Occipital lobe (tissue), 3 donors: ENCODE measurements at places on chromosomes 4 and X.

DNA sequence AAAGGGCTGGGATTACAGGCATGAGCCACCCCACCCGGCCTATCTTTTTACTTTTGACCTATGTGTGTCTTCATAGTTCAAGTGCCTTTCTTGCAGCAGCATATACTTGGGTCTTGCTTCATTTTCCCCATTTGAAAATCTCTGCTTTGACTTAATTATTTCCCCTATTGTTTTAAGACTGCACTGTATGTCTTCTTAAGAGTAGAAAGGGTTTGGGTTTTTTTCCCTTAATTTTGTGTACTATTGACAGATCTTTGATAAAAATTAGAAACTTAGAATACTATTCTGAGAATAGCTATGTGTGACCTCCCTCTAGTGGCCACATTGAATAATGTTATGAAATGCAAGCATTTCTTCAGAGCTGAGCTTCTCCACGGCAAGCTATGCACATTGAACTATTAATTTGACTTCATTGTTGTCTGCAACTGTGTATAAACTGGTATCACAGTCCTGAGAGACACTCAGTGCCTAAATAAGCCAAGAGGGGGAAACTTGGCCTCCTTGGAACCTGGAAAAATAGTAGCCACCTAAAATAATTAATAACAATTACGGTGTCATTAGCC is 8.7 kb upstream of the SLC25A4 start:
- no peak for DNase-seq

DNA sequence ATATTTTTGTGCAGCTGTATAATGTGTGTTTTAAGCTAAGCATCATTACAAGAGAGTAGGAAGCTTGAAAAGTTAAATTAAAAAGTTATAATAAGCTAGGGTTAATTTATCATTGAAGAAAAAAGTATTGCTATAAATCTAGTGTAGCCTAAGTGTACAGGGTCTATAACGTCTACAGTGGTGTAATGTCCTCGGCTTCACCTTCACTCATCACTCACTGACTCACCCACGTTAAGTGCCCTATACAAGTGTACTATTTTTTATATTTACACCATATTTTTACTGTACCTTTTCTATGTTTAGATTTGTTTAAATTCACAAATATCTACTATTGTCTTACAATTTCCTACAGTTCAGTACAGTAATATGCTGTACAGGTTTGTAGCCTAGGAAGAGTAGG is 23.5 kb downstream of the ARAP2 start:
- no peak for DNase-seq

- no peak for DNase-seq
These were observed 54.6 kb upstream of the PARM1 start for GRCh38 chr4:74878323-74878722.

DNA sequence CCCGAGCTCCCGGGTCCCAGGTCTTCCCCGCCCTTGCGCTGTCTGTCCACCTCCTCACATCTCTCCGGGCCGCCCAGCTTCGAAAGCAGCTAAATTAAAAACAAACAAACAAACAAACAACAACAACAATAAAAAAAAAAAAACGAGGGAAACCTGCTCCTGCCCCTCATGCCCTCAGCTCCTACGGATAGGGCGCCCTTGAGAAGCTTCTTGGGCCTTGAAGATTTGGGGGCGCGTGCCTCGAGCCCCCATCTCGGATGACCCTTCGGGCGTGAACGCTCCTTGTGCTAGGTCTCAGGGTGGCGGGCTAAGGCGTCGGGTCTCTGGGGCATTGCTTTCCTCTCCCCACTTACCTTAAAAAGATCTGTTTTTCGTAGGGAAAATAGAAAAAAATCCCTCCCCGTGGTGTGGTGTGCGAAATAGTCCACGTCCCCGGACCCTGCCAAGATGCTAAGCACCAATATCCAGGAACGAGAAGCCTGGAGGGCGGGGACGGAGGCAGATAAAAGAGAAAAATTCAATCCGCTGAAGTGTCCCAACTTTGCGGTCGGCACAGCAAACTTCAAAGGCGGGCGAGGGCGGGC is 603 bp downstream of the NDNF start:
- no peak for DNase-seq

DNA sequence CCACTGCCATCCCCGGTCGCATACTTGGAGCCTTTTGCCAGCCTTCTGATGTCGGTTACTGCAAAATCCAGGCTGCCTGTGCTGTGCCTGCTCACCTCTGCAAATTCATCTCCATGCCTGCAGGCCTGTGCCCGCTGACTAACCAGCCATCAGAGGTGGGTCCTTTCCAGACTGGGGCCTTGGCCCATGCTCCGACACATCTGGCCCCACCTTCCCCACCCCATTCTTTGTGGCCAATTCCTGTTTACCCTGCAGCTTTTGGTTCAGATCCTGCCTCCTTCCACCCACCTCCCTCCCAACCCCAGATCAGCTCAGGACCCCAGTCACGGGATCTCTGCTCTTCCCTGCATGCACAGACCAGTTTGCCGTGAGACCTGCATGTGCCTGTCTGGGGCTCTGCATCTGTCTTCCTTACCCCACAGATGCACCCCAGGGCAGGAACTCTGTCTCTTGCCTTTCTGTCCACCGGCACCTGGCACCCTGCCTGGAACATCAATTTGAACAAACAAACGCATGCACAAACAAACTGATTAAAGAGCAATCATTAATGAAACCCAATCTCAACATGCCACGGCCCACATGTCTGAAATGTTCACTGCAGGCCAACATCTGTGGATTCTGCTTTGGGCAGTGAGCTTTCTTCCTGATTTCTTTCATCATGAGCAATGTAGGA is 112.8 kb upstream of the PSAPL1 start:
- no peak for DNase-seq

DNA sequence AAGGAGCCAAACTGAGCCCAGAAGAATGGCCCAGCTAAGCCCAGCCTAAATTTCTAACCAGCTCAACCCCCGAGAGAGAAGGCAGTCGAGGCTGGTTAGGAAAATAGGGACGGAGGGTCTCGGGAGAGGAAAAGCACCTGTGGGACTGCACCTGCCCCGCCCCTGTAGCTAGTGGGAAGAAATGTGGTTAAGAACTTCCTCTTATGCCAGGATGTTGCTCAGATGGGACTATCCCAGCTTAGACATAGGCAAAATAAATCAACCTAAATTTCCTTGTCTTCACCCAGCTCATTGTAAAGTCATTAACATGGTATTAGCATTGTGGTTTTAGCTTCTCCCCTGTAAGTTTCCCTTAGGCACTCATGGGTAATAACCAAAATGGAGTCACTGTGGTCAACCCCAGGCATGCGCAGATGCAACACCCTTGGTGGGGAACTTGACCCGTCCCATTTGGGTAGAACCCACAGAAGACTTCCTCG is 86.8 kb downstream of the ZNF718 start:
- DNase-seq, result no peak

DNA sequence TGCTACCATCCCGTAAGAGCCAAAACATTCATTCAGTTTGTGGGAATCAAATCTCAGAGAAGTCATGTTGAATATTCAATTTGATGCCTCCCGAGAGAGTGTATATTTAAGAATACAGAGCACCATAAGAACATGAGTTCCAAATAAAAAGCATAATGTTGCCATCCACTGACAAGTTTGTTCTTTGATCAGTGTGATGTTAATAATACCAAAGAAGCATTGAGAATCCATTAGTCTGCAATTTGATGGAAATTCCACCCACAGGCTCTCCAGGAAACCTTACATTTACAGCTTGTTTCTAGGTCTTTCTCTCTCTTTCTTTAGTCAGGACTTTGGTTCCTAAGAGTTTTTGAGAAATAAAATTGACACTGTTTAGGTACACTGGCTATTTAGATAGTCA is 200.6 kb upstream of the SFRP2 start:
- no peak for DNase-seq

GRCh38 chr4:187666697-187667494 is 328.7 kb upstream of the ZFP42 start:
- no peak for DNase-seq

DNA sequence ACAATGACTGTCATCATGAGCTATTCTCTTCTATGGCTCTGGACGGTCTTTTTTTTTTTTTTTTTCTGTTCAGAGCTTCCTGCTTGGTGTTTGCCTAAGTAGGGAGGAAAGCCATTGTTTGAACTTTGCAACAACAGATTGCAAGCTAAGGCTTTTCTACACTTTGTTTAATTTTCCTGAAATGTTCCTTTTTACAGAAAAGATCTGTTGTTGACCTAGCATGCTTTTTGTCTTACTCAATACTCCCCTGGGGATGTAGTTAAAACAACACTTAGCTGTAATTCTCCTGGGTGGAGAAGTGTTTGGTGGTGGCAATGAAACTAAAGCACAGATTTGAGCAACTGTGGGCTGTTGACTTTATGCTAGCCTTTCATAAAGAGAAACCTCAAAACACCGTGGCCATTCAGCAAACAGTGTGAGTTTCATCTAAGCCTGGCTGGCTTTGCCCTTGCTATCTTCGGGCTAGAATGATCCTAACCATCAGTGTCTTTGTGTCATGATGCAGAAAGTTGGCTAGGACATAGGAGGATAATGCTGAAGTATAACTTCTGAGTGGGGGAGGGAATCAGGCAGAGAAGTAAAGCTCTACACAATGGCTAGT is 110.5 kb downstream of the ANXA3 start:
- no peak for DNase-seq

- no peak for DNase-seq
These were observed 34.4 kb upstream of the ANXA3 start for GRCh38 chr4:78517050-78517652.

DNA sequence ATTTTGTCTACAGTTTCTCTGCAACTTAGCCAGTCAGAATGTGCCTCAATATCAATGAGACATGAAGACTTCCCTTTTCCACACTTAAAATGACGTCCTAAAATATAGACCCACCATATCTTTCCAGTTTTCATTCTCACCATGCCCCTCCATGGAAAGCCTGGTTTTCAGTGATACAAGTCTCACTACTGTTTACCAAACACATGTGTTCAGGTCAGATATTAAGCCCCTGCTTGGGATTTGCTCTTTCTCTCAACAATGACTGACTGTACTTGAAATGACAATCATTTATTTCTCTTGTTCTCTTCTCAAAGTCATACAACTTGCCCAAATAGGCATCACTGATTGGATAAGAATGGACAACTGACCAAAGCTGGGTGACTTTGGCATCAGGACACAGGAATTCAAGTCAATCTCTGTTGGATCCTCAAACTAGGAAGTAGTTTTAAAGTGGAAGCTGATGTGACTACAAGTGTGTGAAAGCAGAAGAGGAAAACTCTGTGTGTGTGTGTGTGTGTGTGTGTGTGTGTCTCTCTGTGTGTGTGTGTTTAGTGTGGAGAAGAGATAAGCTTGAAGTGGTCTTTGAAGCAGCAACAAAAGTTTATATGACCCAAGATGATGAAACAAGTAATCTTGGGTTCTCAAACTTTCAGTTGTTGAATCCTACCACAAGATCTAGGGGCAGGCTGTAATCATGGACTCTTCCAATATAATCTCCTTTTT is 217.4 kb upstream of the FGF13 start:
- DNase-seq, result no peak

DNA sequence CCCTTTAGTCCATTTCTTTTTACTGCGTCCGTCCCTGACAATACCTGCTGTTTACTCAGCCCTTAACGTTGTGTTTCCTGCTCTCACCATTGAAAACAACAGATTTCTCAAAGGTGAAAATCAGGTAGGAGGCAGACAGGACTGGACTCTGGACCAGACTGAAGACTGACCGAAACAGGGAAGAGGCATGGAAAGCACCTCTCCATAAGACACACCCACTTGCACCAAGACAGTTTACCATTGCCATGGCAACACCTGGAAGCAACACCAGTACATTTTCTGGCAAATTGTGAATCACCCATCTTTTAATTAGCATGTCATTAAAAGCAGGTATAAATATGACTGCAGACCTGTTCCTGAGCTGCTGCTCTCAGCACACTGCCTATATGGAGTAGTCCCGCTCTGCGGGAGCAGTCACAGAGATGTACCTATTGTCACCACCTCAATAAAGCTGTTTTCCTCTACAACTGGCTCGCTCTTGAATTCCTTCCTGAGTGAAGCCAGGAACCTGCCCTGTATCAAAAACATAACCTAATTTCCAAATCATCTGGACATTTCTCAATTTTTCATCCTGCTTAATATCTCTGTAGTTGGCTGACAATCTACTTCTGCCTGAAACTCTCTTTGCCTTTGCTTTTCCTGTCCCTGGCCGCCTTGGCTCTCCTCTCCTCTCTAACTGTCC is 117.0 kb downstream of the RNF150 start:
- no peak for DNase-seq

DNA sequence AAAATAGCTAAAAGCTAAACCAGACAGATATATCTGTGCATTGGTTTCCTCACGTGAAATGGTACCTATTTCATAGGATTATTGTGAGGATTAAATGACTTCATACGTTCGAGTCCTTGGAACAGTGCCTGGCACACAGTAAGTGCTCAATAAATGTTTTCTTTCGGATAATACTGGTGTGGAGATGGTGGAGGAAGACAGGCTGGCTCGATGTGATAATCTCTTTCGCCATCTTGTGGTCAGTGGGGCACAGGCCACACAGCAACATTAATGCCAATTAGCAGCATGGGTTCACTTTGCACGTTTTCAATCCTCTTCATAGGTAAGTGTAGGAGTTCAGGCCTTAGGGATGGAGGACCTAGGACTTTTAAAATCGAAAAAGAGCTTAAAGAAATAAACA is 9.3 kb downstream of the PAGE4 start:
- no peak for DNase-seq

DNA sequence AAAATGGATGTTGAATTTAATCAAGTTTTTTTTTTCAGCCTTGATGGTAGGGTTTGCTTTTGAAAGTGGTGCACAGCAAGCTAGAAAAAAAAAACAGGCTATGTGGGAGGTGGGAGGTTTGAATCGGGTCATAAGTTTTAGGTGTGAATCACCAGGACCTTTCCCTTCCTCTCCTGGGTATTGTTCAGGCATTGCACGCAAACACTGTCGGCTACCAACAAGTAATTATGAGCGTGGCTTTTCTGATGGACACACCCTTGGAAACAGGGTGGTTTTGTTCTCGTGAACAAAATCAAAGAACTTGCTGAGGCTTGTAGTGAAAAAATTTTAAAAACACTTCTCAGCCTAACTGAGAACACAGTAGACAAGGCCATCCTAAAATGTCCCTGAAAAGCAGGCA is 18.1 kb downstream of the PIR start:
- DNase-seq, result no peak

GRCh38 chrX:23494741-23495140 is 160.1 kb downstream of the PTCHD1 start:
- no peak for DNase-seq

DNA sequence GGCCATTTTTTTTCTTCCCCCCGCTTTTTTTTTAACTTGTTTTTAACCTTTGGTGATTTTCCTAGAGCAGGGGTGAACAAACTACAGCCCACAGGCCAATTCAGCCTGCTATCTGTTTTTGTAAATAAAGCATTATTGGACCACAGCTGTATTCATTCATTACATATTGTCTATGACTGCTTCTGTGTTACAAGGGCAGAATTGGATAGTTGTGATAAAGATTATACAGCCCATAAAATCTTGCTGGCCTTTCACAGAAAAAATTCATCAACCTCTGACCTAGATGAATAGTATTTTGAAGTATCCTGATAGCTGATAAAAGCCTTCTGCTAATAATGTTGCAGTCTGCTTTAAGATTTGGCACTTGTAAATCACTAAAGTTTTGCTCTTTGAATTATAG is 63.4 kb downstream of the SMAD1 start:
- no peak for DNase-seq
